Glutamatergic neuron (in vitro differentiated cells): ENCODE measurements at places on chromosomes 2 and 18. TPM values are rescaled to one million over a fixed set of nuclear protein-coding genes. Genes with fewer than 3 reads are reported as not detected.

The GNLY gene
- not detected for total RNA-seq

The ANTXR1 gene
- 26.7 TPM for total RNA-seq

The HDAC4 gene
- 90.6 TPM for total RNA-seq

The UBR3 gene
- 59.8 TPM for total RNA-seq

The CNDP1 gene
- 0.27 TPM for total RNA-seq

The FBXO11 gene
- total RNA-seq, result 135 TPM

The MYL12B gene
- total RNA-seq, result 123 TPM

The SCN9A gene
- 11.2 TPM for total RNA-seq

The NT5C1B gene
- not detected for total RNA-seq

The NPAS2 gene
- total RNA-seq, result 0.54 TPM

The ABCG5 gene
- not detected for total RNA-seq

The CDH2 gene
- 224 TPM for total RNA-seq

The CYP1B1 gene
- 3.4 TPM for total RNA-seq

The TEX44 gene
- total RNA-seq, result not detected

The PDE11A gene
- 0.27 TPM for total RNA-seq

The DYNAP gene
- not detected for total RNA-seq

The IL1A gene
- not detected for total RNA-seq

The RAX gene
- not detected for total RNA-seq

The TSPYL6 gene
- 0.27 TPM for total RNA-seq

The HOXD4 gene
- not detected for total RNA-seq

The ZSWIM2 gene
- total RNA-seq, result not detected

The ARHGEF33 gene
- total RNA-seq, result 1.1 TPM
